ENCODE measurements at places on chromosomes 2 and 18.

GRCh38 chr2:120666433-120666832 lies 69.2 kb upstream of the GLI2 start:
- DNase-seq, result no peak

DNA sequence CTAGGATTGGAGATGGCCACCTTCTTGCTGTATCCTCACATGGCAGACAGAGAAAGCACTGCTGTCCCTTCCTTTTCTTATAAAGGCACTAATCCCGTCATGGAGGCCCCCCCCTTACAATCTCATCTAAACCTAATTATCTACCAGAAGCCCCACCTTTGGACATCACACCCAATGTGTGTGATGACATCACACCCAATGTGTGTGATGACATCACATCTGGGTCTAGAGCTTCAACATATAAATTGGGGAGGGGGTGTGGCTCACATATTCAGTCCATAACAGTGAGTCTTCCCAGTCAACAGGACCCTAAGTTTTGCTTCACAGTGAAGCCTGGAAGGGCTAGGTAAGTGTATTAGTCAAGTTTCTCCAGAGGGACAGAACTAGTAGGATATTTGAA lies 213.1 kb downstream of the NYAP2 start:
- no peak for DNase-seq

GRCh38 chr18:77089723-77090285 lies 42.8 kb downstream of the MBP start:
- DNase-seq, result no peak

DNA sequence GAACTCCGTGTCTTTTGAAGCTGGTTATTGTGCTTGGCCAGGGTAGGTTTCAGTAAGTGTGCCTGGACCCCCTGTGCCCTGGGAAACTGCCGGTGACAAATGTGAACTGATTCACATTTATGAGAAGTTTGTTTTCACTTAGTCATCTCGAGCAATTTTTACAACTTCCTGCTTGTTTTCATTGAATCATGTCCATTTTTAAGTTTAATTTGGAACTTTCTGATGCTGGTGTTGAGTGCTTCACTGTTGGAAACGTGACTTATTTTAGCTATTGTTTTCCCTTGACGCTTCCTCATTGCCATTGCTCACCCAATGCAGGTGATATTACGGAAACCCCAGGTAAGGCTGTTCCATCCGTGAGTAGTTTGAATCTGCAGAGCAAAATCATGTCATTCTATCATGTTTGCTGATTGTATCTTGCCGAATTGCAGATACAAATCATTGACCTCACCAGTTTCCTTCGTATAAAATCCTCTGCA lies 97.2 kb downstream of the RTN4 start:
- no peak for DNase-seq

DNA sequence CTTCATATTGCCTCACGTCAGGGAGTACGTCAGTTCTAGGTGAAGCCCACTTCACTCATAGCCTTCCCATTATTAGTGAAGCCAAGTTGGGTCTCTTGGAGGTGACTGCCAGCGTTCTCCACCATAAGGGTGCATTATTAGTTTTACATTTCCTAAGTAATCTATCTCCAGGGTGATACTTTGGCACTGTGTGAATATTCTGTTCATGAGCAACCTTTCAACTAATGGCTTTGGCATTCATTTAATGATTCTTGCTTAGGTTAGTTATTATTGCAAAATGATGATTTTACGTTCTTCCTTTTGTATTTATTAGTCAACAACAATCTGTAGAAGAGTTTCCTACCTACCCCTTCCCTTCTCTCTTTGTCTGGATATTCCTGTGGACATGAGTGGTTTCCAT lies 97.5 kb downstream of the MAP4K4 start:
- no peak for DNase-seq

DNA sequence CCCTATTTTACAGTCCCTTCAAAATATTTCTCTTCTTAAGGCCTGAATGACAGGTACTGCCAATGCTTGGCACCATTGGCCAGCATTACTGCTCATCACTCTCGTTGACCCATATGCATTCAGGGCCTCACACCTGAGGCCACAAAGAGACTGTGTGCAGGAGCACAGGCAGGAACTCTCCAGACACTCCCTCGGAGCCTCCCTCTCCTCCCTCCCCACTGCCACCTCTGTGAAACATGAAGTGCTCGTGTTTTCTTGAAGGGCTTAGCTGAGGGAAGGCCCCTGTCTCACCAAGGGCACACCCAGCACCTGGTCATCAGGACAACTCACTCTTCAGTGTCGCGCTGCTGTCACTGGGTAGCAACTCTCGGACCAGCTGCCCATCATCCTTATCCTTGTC lies 85.3 kb downstream of the LOXHD1 start:
- no peak for DNase-seq

All from fibroblast of the aortic adventitia (primary cell).